Neural crest cell (in vitro differentiated cells): ENCODE measurements at places on chromosomes 5 and 9.

DNA sequence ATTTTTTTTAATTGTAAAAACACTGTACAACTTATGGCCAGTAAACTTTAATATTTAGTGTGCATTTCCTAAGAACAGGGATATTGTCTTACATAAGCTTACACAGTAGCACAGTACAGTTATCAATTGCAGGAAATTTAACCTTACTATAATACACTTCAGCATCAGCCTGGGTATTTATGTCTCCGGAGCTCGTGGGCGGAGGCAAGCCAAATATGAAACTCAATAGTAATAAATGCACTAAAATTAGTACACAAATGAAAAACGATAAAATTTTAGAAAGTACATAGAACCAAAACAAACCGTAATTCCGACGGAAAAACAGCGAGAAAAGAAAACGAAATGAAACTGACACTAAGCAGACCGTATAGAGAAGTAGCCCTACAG is 91.2 kb downstream of the ANXA2R start:
- H3K4me1 ChIP-seq, result no peaks in the 10 kb centered on the region
- no peak for DNase-seq
- no peak overlapping the region for H3K4me3 ChIP-seq
- H3K27ac ChIP-seq, result no peak overlapping the region

GRCh38 chr9:6794936-6795335 is 37.2 kb downstream of the KDM4C start:
- H3K27me3 ChIP-seq, result no peaks in the 10 kb centered on the region
- no peak overlapping the region for H3K4me3 ChIP-seq
- peaks cover 4% of the 10 kb centered on the region for H3K4me1 ChIP-seq
- H3K27ac ChIP-seq, result no peak overlapping the region
- H3K36me3 ChIP-seq, result peaks cover 16% of the 10 kb centered on the region
- DNase-seq, result no peak

- no peak overlapping the region for H3K4me3 ChIP-seq
- DNase-seq, result no peak
- no peaks in the 10 kb centered on the region for H3K36me3 ChIP-seq
- peak overlapping the region; percentile 12 for H3K27ac ChIP-seq
- peaks cover 45% of the 10 kb centered on the region for H3K4me1 ChIP-seq
- H3K27me3 ChIP-seq, result no peaks in the 10 kb centered on the region
Measured at GRCh38 chr5:93250424-93250823, 330.6 kb downstream of the NR2F1-AS1 start.

DNA sequence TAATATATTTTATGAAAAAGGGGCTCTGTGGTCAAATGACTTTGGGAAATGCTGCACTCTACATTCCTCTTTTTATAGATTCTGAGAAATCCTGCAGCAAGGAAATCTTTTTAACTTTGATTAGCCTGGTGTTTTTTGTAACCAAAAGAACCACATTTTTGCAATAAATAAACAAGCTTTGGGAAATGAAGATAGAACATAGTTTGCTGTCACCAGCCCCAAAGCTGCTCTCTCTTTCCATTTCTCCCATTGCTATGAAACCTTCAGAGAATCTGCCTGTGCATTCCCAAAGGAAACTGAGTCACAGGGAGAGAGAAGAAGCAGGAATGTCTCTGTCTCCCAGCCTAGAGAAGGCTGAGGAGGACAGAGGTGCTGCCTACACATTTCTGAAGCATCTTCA is 59.0 kb downstream of the COL15A1 start:
- H3K27ac ChIP-seq, result no peak overlapping the region
- H3K27me3 ChIP-seq, result peaks cover 4% of the 10 kb centered on the region
- no peak for DNase-seq
- H3K36me3 ChIP-seq, result no peaks in the 10 kb centered on the region
- peaks cover 17% of the 10 kb centered on the region for H3K4me1 ChIP-seq
